NCI-H1105 (cell line): ENCODE measurements at places on chromosomes 1 and 21.

DNA sequence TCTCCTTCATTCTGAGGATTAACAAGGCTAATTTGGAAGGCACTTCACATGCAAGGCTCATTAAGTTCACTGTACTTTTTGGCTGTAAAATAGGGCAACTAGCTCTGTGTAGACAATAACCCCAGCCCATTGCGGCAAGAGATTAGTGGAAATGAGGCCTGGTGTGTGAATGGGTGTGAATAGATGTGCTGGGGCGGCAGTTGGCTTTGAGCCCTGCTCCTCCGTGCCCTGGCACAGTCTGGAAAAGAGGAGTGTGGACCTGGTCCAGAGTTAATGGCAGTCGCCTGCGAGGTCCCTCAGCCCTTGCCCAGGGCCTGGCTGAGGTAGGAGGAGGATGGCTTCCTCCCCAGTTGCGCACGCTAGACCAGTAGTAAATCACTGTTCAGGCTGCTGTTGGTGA, 4.8 kb downstream of the KISS1 start:
- peak; percentile 51 for DNase-seq

DNA sequence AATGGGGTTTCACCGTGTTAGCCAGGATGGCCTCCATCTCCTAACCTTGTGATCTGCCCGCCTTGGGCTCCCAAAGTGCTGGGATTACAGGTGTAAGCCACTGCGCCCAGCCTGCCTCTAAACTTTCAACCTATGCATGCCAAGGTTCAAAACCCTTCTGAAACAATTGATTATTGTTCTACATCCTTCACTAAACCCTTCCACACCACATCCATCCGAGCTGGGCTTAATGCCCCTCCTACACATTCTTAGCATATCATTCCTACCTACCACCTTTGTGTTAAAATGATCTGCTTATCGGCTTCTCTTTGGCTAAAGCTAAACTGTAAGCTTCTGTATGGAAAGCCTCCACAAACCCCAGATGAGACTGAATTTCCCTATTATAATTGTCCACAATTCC, 40.8 kb upstream of the DOCK7 start:
- no peak for DNase-seq

DNA sequence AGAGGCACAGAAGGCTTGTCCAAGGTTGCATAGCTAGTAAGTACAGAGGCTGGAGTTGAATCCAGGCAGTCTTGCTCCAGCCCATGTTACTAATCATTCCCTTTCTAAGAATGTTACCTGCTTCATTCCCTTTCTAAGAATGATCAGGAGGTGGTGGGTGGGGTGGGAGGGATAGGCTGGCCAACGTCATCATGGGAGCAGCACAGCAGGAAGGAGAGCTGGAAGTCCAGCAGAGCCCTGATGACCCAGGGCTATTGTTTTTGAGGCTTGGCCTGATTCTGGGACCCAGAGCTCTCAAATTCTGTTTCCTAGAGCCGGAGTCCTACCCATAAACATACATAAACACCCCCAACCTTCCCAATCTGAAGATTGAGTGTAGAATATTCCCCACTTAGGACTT, 11.8 kb upstream of the CSF1 start:
- DNase-seq, result no peak

- no peak for DNase-seq
Observed at GRCh38 chr1:89606227-89606980, 26.5 kb upstream of the LRRC8C start.

- no peak for DNase-seq
Observed at GRCh38 chr1:234638832-234639799, 29.1 kb upstream of the IRF2BP2 start.

- DNase-seq, result peak; percentile 62
Observed at GRCh38 chr1:212566522-212567479, 41.8 kb upstream of the ATF3 start.

- peak; percentile 99 for DNase-seq
Observed at GRCh38 chr1:151716771-151717631, at the start of gene CELF3. CELF3 (minus strand) TSS chr1:151716803; CDS start chr1:151716020, 783 bp downstream.

DNA sequence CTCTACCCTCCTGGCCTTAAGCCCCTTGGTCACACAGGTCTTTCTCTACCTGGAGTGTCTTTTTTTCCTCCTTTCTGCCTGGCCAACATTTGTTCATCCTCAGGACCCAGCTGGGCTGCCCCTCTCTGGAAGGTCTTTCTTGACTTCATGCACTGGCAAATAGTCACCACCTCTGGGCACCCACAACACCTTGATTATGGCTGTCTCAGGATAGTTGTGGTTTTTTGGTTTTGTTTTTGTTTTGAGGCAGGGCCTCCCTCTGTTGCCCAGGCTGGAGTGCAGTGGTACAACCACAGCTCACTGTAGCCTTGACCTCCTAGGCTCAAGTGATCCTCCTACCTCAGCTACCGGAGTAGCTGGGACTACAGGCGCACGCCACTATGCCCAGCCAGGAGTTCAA, 10.8 kb downstream of the RPS6KA1 start:
- no peak for DNase-seq

DNA sequence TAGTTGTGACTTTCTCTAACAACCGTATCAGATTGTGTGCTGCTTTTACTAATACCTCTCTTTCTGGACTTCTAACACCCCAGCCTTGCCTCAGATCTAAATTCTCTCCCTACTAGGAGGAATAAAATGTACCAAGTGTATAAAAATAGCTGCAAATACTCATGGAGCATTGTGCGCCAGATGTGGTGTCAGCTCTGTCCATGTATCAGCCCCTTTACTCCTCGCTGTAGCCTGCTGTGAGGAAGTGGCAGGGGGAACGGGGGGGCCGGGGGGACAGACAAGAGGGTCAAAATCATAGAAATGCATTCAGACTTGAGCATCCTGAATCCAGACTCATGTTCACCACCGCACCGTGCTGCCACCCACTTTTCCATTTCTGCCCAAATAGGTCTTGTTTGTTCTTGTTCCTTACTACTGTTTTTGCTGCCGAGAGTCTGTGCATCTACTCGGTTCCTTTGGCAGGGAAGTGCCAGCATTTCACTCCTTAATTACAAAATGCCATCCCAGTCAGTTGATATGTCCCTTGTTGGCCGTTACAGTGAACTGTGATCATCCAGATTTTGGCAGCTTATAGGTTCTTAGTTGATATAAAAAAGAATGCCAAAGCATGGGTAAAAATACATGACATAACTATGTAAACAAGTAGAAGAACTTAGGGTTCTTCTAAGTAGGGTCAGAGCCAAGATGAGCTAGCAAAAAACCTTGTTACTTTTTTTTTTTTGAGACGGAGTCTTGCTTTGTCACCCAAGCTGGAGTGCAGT, 76.4 kb downstream of the UBE4B start:
- no peak for DNase-seq

GRCh38 chr1:43317817-43318471, 17.2 kb downstream of the TIE1 start:
- no peak for DNase-seq

GRCh38 chr1:33350611-33351280, 29.8 kb upstream of the A3GALT2 start:
- DNase-seq, result no peak

- no peak for DNase-seq
Observed at GRCh38 chr1:229408458-229409037, 25.3 kb downstream of the ACTA1 start.

DNA sequence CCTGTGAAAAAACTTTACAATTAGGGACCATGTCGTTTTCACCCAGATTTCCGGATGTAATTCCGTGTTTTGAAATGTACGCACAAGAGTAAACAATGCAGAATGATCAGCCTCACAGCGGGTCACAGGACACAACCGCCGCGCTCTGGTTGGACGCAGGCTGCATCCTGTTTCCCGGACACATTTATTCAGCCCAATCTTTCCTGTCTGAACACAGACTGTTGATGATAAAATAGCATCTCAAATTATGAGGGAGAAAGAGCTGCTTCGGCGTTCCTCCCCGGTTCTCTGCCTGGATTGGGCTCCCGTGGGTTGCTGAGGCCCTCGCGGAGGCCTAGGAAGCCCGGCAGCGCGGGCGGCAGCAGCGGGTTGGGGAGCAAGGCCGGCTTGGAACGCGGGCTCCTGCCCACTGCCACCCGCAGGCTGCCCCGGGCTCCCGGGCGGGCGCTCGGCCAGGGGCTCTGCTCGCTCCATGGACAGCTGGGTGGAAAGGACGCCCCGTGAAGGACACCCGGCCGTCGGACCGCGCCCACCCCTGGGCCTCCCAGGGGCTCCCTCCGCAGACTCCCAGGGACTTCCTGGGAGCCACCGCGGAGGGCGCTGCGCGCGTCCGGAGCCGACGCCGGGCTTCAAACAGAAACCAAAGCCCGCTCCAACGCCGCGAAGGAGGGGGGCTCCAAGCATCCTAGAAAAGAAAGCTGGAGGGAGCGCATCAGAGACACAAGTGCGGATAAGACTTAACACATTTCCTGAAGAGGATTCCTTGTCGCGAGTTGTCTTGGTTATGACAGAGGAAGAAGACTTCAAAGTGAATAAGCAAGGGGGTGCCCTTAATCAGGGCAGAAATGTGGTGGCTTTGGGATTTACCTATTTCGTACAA, 122.3 kb downstream of the ESRRG start:
- peak; percentile 78 for DNase-seq

GRCh38 chr1:185786524-185786923, 52.3 kb downstream of the HMCN1 start:
- no peak for DNase-seq

- no peak for DNase-seq
Observed at GRCh38 chr21:33203371-33203724, 26.4 kb upstream of the IFNAR2 start.

DNA sequence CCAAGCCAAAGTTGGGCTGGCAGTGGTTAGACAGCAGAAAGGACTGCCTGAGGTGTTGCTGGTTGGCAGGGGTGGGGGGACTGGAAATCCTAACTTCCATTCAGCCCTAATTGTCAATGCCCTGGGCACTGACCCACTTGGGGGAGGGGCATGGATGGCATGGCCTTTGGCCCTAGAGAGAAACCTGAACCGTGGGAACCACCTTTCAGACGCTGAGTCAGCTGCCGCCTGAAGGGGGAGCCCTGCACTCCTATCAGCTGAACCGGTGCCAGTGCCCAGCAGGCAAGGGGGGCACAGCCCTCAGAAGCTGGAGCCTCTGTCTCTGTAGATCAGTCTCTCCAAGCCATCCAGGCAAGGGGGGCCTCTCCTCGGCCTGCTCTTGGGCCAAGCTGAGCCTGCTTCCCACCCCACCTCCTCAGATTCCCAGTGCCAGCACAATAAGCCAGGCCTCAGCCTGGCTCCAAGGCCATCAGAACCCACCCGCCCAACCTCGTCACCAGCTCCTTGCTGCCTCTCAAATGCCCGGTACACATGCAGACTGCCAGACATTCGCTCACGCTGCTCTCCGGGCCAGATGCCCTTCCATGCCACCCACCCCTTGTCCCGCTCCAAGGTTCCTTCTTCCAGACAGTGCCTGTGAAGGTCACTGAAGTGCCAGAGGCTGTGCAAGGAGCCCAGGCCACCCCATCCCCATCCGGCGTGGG, 11.6 kb downstream of the TINAGL1 start:
- DNase-seq, result peak; percentile 27

DNA sequence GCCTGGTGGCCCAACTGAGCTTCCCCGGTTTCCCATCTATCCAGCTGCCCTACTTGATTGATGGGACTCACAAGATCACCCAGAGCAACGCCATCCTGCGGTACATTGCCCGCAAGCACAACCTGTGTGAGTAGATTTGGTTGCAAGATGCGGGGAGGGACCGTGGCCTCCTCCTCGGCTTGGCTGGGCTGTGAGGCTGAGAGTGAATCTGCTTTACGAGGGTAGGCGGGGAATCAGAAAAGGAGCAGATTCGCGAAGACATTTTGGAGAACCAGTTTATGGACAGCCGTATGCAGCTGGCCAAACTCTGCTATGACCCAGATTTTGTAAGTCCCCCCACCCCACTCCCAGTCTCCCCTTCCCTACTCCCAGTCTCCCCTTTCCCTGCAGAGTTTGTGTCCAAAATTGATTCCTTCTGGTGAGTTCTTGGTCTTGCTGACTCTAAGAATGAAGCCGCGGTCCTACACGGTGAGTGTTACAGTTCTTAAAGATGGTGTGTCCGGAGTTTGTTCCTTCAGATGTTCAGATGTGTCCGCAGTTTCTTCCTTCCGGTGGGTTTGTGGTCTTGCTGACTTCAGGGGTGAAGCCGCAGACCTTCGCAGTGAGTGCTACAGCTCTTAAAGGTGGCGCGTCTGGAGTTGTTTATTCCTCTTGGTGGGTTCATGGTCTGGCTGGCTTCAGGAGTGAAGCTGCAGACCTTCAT, 1.5 kb downstream of the GSTM2 start:
- DNase-seq, result no peak

GRCh38 chr1:192225703-192226102, 67.4 kb downstream of the RGS18 start:
- no peak for DNase-seq

- no peak for DNase-seq
Observed at GRCh38 chr1:8392522-8392921, 74.6 kb downstream of the SLC45A1 start.

DNA sequence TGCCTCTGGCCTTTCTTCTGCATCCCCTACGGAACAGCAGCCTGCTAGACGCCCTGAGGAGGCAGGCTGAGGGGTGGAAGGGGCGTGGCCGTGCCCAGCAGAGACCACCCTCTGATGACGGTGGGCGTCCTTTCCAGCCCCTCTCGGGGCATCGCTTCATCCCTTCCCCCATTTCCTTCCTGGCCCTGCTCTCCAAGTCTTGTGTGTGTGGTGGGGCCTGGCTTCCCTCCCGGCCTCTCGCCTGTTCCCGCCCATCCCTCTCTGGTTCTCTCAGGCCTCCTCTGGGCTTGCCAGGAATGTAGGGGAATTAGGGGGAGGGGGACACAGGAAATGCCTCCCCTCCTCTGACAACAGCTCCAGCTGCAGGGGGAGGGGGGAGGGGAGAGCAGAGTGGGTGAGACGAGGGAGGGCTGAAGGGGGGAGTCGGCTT, 51.1 kb downstream of the SKI start:
- DNase-seq, result no peak

GRCh38 chr1:21927533-21928237, 9.4 kb downstream of the HSPG2 start:
- no peak for DNase-seq

DNA sequence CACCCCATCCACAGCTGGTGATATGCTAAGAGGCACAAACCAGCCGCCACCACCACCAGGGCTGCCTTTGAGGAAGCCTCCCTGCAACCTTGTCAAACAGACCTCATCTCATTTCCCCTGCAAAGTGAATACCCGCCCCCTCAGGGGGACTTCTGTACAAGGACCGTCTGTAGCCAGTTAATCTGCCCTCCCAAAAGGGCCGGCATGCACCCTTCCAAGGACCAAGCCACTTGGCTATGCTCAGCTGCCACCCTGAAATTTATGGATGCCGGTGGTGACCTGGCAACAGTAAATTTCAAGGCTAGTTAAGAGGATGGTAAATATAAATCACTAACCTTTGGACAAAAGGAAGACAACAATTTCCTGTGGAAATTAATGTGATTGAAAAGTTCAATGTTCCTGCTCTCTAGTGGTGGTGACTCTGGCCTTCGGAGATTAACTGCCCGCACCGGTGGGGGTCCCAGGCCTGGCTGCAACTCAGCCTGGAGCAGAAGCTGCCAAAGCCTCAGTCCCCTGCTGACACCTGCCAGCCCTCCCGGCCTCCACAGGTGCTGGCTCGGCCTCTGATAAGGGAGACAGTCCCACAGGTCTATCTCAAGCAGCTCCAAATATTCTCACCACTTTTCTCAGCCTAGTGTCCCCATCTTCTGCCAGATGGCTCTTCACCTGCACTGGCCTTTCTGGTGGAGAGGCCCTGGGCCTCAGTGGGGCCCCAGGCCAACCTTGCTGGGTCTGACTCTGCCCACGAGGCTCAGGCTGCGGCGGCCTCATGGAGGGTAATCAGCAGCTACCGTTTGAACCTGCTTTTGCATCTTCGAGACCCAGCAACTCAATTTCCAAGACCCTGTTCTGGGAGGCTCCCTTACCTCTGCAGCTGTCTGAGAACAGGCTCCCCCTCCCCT, 12.2 kb downstream of the TMEM53 start:
- no peak for DNase-seq
